ENCODE measurements at places on chromosomes 6 and 20.
A peak's percentile ranks its signal among the peaks of the same experiment; 100 is the strongest.

DNA sequence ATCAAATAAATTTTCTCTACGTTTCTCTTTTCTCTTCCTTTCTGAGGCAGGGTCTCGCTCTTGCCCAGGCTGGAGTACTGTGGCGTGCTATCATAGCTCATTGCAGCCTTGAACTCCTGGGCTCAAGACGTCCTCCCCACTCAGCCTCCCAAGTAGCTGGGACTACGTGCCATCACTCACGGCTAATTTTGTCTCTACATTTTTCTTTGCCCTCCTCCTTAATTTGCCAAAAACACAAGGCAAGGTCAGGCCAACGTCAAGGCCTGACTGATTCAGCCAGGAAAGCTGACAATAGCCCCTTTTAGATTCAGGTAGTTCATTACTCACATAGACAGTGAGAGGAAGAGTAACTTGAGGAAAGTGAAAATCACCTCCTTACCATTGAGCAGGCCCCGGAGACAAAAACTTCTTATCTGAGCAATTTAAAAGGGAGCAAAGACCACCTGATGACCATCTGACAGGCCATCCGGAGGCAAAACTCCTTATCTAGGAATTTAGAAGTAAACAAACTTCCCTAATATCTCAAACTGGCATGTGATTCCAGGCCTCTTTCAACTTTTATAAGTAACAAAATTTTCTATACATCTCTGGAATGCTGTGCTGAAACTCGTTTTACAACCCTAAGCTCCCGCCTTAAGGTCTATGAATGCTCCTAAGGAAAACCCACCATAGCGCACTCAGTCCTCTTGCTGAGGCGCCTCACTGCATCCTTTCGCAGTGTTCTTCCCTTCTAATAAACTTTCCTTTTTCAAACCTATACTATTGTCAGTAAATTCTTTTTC lies 42.1 kb upstream of the SRPK1 start:
- DNase-seq: no peak

DNA sequence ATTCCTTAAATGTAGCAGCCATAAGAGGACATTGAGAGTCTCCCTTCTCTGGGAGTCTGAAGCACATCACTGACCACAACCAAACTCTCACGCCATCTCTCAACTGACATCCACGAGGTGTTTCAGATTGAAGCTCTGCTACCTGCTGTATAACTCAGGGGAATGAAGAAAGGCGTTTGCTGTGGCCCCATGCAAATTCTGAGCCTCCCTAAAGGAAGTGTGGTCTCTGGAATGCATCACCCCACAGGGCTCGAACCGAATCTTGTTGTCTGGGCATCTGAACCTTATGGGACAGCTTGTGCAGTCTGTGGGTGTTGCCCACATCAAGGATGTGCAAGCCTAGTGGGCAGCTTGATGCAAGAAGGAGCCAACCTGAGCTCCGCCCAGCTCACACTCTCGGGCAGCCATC lies 10.9 kb downstream of the PMEPA1 start:
- no peak for DNase-seq

DNA sequence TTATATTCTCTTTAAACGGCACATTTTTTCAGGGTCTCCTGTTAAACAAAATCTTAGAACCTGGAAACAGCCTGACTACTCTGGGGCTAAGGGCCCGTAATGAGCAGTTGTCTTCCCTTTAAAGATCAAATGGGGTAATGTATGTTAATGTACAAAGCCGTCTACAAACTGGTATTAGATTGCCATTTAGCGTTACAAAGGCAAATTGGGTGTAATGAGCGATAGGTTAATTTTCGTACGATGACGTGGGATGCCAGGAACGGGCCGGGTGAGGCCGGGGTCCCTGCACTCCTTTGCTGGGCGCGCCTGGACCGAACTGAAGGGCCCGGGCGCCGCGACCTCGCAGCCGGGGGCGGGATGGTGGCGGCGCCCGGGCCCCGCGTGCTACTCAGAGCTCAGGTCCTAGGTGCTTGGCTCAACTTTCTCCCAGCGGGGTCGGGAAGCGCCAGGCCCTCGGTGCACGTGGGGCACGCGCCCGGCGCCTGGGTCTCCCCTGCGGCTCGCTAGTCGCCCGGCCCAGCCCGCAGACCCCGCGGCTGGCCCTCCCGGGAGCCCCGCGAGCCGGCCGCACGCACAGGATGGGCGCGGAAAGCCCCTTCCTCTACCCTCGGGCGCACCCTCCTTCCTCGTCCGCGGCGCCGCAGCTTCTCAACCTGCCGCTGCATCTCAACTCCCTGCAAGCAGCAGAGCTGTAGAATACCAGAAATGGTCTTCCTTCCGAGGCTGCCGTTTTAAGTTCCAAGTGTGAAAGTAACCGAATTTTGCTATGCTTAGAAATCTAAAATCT lies 5.9 kb downstream of the NKX2-4 start:
- no peak for DNase-seq

- DNase-seq: no peak
Measured at GRCh38 chr20:62900692-62901584, 25.4 kb downstream of the DIDO1 start.

- no peak for DNase-seq
Measured at GRCh38 chr6:6747371-6747770, 158.9 kb downstream of the LY86 start.

DNA sequence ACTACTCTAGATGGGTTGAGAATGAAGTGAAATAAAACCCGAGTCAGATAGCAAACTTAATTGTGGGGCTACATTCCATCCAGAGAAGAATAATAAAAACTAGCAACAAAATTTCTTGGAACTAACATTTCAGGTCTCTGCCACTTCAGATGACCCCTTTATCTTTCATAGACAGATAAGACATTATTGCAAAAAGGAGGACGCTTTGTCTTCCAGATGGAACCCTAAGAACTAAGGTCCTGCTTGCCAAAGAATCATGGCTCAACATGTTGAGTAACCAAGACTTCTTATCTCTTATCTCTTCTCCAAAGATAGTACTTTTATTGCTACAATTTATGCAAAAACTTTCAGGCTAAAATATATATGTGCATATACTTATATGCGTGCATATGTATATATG lies 221.1 kb upstream of the PREP start:
- DNase-seq: no peak

- no peak for DNase-seq
Measured at GRCh38 chr6:79173378-79173777, 61.1 kb downstream of the HMGN3 start.

GRCh38 chr6:150165020-150165702 lies 22.3 kb downstream of the PPP1R14C start:
- DNase-seq: no peak

GRCh38 chr6:16041327-16041726 lies 87.6 kb upstream of the MYLIP start:
- DNase-seq: no peak

DNA sequence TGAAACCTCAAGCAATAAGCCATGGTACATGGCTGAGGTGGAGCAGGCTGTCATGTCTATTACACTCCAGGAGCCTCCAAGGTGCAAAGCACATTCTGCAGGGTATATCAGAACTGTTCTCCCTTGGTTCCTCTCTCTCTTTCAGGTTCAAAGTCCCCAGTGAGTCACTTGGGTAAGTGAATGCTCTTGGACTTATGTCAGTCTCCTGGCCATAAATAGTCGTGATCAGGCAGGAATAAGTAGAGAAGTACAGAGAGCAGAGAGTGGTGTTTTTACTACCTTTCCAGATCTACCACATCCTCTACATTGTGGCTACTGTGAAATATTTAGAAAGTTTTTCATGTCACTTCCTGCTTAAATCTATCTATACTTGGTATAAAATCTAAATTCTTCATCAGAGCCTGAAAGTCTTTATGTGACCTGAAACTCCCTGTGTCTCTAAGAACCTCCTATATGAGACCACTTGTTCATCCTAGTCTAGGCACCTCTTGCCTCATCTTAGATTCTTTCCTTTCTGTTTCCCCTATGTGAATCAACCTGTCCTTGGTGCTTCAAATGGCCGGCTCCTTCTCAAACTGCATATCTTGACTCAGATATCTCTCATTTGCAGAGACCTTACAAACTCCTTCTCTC lies 1077.6 kb upstream of the MAP3K7 start:
- no peak for DNase-seq

DNA sequence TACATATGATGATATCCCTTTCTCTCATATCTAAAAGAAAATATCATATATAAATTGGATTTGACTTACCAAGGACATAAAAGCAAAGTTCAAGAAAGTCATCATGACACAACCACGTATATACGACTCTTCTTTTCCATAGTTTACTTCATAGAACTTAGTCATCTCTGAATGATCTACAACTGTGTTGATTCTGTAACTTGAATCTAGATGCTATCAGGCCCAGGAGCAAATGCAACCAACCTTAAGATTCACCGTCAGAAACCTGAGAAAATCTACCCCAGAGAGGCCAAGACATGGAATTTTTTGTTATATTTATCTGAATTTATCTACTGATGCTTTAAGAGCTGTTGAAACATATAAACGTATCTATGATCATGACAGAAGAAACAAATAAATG lies 165.6 kb downstream of the PDE10A start:
- DNase-seq: no peak

DNA sequence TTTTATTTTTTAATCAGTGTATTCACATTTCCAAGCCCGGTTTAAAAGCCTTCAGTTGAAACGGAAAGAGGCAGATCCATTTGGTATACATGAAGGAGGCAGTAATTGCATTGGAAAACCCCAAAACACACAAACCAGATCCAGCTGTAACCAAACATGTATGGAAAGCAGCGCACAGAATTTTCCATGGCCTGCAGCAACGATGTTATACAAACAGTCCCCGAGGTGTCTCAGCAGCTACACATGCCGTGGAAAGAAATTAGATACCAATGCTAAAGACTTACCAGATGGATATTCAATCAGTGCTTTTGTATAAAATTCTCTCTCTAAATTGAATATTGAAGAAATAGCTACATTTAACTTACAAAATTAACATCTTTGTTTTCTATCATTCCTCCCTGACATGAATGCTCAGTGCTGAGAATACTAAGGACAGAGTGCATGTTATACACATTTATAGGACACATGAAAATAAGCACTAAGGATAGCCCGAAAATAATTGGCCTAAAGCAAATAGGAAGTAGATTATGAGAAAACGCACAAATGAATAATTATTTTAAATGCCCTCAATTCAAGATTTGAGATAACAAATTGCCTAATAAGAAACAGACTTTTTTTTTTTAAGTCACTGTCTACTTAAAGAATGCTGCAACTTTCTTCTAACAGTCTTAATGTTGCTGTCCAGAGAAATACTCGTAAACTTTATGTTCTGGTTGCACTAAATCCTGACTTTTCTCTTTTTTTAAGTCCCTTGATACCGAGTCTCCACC lies 713.1 kb downstream of the HDGFL1 start:
- DNase-seq: no peak

- no peak for DNase-seq
Measured at GRCh38 chr6:159110013-159110412, 59.2 kb upstream of the FNDC1 start.

GRCh38 chr20:2118783-2119182 lies 17.2 kb downstream of the STK35 start:
- DNase-seq: no peak

- DNase-seq: no peak
Measured at GRCh38 chr6:13668291-13668928, 43.2 kb downstream of the RANBP9 start.

DNA sequence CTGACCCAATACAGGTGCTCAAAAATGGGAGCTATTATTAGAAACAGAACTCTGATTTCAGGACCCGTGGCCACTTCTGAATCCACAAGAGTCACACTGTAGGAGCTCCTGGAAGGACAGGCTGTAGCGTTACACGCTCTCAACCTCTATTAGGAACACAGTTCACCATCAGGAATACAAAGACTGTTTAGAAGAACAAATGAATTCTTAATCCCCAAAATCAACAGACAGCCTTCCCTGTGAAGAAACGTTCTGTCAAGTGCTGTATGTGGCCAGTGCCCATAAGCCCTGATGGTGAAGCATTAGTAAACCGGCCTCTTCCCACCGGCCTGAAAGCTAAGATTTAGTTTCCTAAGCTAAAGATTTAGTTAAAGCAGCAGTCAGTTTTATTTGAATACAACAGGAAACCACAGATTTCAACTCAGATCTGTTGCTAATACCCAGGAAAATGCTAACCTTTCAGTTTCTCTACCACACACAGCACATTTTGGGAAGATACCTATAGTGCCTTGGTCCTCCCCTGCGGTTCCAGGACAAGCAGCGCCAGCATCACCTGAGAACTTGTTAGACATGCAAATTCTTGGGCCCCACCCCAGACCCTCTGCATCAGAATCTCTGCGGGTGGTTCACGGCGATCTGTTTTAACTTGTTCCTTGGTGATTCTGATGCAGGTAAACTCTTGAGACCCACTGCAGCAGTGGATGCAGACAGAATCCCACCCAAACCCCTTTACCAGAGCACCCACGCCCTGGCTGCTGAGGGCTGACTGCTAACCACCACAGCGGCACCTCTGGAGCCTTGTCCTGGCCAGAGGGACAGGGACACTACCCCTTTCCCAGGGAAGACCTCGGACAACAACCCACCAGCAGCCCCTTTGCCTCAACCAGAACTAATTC lies 33.4 kb downstream of the MTRES1 start:
- DNase-seq: no peak

- DNase-seq: no peak
Measured at GRCh38 chr6:167770291-167770955, 56.3 kb upstream of the AFDN start.

DNA sequence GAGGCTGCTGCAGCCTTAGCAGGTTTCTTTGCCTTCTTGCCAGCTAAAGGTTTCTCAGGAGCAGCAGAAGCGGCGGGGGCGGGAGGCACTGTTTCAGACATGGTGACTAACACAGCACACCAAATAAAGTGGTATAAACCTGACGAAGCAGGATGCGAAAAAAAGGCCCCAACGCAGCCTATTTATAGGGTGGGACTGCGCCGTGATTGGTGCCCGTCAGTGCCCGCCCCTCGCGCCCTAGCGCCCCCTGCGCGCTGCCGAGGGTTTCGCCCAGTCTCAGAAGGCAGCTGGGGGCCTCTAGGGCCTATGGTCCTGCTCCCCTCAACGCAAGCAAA lies 55.0 kb downstream of the TRIM38 start:
- peak; percentile 65 for DNase-seq

DNA sequence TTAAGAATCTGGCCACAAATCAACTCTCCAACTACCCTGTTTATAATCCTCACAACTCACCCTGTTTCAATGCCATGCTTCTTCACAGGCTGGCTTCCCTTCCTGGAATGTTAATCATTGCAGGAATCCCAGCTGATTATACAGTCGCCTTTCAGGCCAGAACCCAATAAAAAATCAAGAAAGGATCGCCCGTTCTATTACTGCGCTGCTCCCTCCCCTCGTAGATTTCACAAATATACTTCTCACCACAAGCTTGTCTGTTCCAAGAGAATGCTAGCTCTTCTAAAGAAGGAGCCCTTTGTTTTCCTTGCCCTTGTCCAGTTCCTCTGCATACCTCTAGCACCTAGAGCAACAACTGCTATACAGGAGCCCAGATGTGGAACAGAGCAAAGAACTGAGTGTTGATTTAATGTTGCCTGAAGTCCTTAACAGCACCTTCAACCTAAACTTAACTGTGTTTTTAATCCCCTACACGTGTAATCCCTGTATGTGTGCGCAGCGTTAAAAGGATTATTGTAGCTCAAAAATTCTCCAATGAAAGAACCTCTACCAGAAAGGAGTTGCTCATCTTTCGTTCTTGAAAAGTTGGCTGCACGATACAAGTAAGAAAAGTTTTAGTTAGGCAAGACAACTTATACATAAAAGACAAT lies 988 bp downstream of the ECHDC1 start:
- DNase-seq: no peak

Measured in stimulated activated CD4-positive, alpha-beta T cell treated with anti-CD3 and anti-CD28 coated beads, TNF-alpha, amount 100 ng/mL, for 1 hour (primary cell).